ENCODE measurements at places on chromosomes 7 and 10.

DNA sequence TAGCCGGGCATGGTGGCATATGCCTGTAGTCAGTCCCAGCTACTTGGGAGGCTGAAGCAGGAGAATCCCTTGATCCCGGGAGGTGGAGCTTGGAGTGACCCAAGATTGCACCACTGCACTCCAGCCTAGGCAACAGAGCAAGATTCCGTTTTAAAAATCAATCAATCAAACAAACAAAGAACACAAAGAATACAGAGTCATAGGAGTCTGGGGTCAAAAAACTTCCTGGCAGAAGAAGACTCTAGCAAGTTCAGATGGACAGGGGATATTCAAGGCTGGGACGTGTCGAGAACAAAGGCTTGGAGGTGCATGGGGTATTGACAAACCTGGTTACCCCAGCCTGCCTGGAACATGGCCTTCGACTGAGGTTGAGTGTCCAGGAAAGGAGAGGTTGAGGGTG lies 228.8 kb upstream of the AGK start:
- no peak for DNase-seq

DNA sequence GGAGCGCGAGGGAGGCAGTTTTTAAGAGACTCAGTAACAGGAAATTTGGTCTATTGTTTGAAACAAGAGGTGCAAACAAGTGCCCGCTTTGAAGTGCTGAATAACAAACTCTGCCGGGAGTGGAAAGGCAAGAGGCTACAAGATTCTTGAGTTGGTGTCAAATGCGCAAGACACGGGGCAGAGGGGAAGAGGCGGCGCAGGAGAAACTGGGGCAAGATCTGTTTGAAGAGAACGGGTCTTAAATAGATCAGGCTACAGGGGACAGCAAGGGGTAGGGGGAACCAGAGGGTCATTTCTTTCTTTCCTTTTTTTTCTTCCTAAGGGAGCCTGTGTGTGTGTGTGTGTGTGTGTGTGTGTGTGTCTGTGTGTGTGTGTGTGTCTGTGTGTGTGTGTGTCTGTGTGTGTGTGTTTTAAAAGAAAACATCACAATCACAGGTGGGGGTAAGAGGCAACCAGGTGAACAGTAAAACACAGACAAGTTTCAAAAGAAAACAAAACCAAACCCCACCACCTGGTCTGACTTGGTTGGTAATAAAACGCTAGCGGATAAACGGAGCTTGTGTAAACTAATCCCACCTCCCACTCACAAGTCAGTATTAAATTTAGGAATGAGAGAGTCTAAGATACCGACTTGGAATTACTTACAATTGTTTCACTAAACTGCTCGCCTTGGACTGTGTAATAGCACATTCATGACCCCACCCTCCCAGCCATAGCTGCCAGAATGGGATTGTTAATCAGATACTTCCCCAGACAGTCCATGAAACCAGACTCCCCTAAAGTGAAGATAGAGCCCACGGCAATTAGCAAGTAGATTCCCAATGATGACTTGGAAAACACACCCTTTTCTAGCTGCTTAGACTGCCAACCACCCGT lies 13.1 kb upstream of the CUX1 start:
- DNase-seq: no peak

DNA sequence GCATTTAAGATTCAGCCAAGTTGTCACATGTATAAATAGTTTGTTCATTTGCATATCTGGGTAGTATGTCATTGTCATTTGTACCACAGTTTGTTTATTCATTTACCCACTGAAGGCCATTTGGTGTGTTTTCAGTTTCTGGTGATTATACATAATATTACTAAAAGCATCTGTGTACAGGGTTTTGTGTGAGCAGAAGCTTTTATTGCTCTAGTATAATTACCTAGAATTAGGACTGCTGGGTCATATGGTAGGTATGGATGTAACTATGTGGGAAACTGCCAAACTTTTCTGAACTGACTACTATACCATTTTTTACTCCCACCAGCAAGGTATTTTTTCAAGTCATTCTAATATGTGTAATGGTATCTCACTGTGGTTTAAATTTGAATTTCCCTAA lies 584.0 kb upstream of the GHITM start:
- no peak for DNase-seq

GRCh38 chr7:3082386-3082785 lies 38.7 kb upstream of the CARD11 start:
- no peak for DNase-seq

GRCh38 chr10:82084496-82084895 lies 209.5 kb downstream of the NRG3 start:
- DNase-seq: no peak

DNA sequence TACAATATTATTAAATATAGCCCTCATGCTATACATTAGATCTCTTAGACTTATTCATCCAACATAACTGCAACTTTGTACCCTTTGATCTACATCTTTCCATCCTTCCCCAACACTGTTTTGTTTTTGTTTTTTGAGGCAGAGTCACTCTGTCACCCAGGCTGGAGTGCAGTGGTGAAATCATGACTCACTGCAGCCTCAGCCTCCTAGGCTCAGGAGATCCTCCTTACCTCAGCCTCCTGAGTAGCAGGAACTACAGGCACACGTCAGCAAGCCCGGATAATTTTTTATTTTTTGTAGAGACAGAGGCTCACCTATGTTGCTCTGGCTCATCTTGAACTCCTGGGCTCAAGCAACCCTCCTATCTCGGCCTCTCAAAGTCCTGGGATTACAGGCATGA lies 53.3 kb downstream of the NT5C2 start:
- DNase-seq: no peak

GRCh38 chr7:23175938-23176337 lies 5.9 kb upstream of the NUP42 start:
- DNase-seq: no peak

DNA sequence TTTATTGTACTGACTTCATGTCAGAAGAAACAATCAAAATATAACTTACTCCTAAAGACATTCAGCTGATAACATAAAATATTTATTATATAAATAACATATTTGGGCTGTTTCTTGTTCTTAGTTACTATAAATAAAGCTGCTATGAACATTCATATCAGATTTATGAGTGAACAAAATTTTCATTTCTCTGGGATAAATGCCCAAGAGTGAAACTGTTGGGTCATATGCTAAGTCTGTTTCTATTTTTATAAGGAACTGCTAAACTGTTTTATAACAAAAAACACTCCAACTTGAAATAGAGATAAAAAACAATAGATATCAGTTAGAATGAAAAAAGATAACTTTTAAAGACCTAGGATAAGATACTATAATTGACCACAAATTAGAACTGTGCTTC lies 26.5 kb upstream of the CC2D2B start:
- DNase-seq: no peak

DNA sequence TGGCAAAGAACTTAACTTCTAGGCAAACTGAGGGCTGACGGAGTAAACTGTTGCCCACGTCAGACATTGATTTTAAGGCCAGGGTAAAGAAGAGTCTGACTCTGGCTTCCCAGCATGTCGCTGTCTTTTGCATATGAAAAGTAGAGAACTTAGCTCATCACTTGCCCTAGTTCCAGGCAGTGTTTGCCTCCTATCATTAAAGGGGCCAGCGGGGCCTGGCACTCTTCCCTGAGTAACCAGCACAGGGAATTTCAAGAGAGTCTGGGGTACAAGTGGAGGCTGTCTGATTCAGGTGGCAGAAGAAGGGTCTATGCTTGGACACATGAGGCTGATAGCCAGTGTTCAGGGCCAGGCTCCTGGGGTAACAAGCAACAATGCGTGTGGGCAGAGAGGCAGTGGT lies 4.8 kb downstream of the DENND2A start:
- DNase-seq: no peak

- DNase-seq: no peak
Observed at GRCh38 chr10:72043016-72043834, 45.1 kb downstream of the SPOCK2 start.

GRCh38 chr7:30468791-30469190 lies 9.8 kb downstream of the NOD1 start:
- no peak for DNase-seq

DNA sequence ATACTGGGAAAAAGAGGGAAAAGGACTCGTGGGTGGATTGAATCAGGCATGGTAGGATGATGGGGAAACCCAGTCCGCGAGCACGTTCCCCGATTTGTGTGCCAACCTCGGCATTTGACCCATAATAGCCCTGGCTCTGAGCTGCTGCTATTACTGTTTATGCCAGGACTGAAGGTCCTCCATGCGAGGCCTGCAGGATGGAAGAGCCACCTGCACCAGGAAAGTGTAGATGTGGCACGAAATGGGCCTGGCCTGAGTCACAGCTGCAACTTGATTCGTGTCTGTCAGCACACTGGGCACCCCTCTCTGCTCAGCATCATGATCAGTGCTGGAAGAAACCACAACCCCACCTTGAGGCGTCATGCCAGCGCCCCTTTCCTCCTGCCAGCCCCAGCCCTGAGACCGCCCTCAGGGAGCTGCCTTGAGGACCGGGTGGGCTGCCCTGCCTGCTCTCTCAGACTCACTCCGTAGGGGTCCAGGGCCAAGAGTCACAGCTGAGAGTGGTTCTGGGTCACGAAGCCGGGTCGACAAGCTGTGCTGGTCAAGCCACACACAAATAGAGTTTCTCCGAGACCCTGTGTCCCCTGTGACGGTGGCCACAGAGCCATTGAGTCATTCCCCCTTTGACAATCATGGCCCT lies 74.4 kb downstream of the CHST15 start:
- DNase-seq: no peak

- peak; percentile 14 for DNase-seq
Observed at GRCh38 chr7:82729172-82730030, 285.8 kb upstream of the CACNA2D1 start.

DNA sequence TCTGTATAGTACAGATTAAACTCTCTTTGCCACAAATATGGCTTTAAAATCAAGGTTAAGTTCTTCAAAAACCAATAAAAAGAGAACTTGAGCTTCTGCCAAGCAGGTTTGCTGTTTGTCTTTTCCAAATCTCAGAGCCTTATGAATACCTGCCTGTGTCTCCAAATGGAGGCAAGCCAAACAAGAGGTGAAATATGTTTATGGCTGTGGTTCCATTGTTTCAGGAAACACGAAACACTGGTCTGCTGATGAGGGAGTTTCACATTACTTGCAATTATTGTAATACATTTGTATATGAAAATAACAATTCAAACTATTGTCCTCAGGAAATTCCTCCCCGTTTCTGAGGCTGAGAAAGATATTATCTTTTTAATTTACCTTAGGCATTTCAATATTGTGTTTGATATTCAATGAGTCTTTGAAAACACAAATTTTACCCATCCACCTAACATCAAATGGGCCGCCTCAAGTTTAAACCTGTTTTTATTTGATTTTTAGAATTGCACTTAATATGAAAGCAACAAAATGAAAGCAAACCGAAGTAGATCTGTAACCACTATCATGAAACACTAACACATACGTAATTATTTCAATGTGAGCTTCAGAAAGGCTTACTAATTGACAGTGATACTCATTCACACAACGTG lies 359.3 kb downstream of the HGF start:
- DNase-seq: no peak

- no peak for DNase-seq
Observed at GRCh38 chr10:78929541-78929940, 139.2 kb upstream of the ZMIZ1 start.

GRCh38 chr10:67476201-67476600 lies 219.8 kb downstream of the CTNNA3 start:
- DNase-seq: no peak

DNA sequence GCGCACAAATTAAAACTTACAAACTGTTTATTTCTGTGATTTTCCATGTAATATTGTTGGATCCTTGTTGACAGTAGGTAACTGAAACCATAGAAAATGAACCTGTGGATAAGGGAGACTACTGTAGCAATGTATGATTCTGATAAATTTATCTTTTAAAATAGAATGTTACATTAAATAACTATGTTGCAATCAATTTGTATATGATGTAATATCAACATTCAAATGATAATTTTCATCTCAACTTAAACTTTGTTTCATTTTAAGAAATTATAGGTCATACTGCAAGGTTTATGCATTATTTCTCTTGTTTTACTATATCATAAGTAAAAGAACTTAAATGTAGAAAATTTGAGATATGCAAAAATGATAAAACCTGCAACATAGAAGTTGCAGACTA lies 718.0 kb upstream of the MBL2 start:
- no peak for DNase-seq

- DNase-seq: no peak
Observed at GRCh38 chr7:36755484-36755883, 31.2 kb upstream of the AOAH start.

- DNase-seq: peak; percentile 36
Observed at GRCh38 chr10:79250259-79250658, 97.0 kb upstream of the PPIF start.

GRCh38 chr10:77087366-77087765 lies 550.2 kb downstream of the KCNMA1 start:
- no peak for DNase-seq

DNA sequence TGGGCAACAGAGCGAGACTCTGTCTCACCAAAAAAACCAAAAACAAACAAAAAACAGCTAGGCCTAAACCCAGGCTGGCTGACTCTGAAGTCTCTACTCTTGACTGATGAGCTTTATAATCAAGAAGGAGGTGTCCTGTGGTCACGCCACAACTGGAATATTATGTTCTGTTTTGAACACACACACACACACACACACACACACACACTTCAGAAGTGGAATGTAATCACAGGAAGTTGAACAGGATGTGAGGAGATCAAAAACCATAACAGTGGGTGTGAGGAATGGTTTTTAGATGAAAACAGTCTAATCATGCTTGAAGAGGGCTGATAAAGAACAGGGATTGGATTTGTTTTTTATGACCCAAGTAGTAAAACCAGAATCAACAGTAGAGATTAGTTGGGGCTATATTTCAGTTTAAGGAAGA lies 51.1 kb upstream of the IL6 start:
- DNase-seq: peak; percentile 81

GRCh38 chr10:10605551-10606081 lies 412.1 kb upstream of the CELF2 start:
- no peak for DNase-seq

- no peak for DNase-seq
Observed at GRCh38 chr7:90430614-90431460, 27.6 kb downstream of the CLDN12 start.

DNA sequence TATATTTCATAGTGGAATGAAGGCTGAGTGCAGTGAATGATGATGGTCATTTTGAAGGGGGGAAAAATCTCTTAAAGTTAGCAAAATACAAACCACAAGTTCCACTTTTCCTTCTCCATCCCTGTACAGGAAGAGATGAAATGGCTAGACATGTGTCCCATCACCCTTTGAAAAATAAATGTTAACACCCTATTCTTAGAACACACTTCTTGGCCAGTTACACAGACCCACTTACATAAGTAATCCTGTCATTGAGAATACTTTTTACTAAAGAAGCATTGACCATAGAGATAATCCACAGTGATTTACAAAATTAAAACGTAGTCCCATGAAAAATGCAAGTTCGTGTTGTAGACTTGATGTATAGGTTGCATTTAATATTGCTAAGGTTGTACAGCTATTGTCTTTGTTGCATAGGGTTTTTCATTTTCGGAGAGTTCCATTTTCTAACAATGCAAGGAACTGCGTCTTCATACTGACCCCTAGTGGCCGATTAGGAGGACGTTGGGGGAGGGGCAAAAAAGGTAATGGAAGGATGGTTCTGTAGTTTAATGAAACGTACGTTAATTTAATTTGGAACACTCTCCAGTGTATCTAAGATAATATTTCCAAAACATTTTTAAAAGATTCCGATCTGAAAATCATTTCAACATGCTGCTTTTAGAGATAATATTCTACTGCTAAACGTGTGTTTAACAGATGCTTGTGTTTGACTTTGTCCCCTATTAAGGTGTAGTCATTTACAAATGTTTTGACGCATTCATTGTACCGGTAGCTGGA lies 60.9 kb downstream of the ARMC3 start:
- DNase-seq: peak; percentile 80

Data from activated CD4-positive, alpha-beta T cell treated with anti-CD3 and anti-CD28 coated beads, Interleukin-2, Interleukin-6, amounts not matched to agents 100 ng/mL and 50 ng/mL, durations not matched to agents 16 hours and 8 hours (primary cell).